Thymus (tissue), 14 donors: ENCODE measurements at places on chromosomes 16 and 17.

GRCh38 chr17:39591958-39592954, 15.5 kb downstream of the NEUROD2 start:
- DNase-seq: peak; percentile 50

- no peak for DNase-seq
Observed at GRCh38 chr17:2815781-2816185, 19.5 kb downstream of the RAP1GAP2 start.

GRCh38 chr17:50763716-50764475, 3.4 kb downstream of the ANKRD40CL start:
- no peak for DNase-seq

GRCh38 chr16:81861915-81862314, 82.8 kb downstream of the PLCG2 start:
- no peak for DNase-seq

DNA sequence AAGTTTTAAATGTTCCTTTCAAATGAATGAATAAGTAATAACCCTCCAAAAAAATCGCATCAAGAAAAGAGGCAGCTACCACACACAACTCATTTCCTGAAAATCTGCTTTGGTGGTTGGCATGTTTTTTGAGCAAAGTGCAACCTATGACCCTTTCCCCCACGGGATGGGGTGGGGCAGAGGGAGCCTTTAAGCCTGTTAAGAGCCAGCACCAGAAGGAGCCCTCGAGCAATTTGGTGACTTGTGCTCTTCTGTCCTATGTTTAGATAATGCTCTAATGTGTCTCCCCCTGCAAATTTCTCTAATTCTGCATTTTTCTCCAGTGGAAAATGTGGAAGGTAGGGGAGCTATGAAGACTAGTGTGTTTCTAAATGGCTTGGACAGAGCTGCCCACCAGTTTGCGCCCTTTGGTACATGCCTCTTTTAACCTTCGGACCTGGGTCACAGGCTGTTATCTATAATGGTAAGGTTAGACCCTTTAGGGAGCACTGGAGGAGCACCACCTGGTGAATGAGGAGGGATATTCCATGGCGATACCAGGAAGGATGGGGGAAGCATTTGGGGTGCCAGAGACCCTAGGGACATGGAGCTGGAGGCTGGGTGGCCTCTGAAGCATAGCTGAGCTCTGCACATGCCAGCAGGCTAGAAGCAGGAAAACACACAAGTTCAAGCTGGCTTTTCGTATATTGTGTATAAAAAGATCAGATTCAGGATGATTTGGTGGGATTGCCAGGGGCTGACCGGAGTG, 1.6 kb downstream of the PYCARD start:
- no peak for DNase-seq
